Fibroblast of skin of abdomen (primary cell): ENCODE measurements at places on chromosomes 7 and 10.

GRCh38 chr7:69816501-69816900 is 218.2 kb downstream of the AUTS2 start:
- no peak for DNase-seq

GRCh38 chr10:30531751-30532530 is 97.6 kb downstream of the LYZL2 start:
- DNase-seq, result no peak

DNA sequence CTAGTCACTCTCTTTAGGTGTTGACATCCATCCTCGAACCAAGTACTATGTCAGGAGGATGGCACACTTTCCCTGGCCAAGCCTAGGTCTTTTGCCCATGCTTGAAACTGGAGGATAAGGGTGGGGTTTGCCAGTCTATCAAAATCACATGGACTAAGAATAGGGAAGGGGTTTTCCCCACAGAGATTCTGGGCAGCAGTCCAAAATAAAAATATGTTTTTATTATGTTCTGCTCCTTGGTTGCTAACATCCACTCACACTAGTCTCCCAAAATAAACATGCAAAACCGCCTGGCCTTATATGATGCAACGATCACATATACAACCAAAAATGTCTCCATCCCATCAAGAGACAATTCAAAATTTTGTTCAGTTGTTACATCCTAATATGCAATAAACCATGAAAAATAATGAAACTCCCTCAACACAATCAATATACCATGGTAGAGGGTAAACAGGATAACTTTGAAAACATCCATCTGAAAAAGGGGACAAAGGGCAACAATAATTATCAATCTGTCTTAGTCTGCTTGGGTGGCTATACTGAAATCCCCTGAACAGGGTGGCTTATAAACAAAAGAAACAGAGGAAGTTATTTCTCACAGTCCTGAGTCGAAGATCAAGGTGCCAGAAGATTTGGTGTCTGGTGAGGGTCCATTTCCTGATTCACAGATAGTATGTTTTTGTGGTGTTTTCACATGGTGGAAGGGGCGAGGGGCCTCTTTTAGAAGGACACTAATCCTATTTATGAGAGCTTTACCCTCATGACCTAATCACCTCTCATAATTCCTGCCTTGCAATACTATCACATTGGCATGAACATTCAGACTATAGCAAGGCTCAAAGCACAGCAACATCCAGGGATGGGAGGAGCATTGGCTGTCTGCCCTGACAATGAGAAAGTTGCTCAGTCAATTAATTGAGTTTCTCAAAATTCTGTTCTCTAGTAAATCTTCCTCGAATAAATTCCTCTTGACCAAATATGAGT is 159.3 kb downstream of the ETV1 start:
- peak; percentile 68 for DNase-seq

DNA sequence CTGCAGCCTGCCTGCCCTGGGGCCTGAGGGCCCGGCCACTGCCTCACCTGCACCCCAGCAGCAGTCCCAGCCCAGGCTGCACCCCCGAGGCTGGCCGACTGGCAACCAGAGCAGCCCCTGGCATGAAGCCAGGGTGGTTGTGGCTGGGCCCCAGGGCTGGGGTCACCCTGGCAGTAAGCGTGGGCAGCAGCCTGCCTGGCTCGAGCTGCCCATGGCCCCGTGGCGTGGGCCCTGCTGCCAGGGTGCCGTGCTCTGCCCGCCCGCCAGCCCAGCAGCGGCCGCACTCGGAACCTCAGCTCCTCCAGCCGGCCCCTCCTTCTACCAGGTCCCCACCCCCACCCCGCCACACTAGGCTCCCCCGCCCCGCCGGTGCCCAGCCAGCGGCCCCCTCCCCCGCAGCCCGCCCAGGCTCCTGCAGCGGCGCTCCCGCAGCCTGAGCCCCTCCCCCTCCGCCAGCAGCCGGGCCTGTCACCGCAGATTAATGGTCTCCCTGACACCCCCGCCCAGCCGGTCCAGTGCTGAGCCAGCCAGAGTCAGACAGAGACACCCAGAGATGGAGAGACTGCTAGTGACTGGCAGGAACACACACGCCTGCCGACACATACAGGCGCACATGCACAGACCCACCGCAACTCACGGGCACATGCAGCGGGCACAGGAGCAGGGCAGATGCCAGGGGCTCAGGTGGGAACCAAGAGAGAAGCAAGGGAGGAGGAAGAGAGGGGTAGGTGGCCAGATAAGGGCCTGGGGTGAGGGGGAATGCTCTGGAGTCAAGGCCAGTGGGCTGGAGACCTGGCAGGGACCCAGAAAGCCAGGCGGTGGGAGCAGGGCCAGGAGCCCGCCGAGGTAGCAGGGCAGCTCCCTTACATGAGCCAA is 22.4 kb downstream of the KCNH2 start:
- no peak for DNase-seq

- no peak for DNase-seq
Measured at GRCh38 chr7:102453319-102453718, 11.3 kb downstream of the ALKBH4 start.

- peak; percentile 46 for DNase-seq
Measured at GRCh38 chr10:30583778-30584415, 45.7 kb downstream of the LYZL2 start.

DNA sequence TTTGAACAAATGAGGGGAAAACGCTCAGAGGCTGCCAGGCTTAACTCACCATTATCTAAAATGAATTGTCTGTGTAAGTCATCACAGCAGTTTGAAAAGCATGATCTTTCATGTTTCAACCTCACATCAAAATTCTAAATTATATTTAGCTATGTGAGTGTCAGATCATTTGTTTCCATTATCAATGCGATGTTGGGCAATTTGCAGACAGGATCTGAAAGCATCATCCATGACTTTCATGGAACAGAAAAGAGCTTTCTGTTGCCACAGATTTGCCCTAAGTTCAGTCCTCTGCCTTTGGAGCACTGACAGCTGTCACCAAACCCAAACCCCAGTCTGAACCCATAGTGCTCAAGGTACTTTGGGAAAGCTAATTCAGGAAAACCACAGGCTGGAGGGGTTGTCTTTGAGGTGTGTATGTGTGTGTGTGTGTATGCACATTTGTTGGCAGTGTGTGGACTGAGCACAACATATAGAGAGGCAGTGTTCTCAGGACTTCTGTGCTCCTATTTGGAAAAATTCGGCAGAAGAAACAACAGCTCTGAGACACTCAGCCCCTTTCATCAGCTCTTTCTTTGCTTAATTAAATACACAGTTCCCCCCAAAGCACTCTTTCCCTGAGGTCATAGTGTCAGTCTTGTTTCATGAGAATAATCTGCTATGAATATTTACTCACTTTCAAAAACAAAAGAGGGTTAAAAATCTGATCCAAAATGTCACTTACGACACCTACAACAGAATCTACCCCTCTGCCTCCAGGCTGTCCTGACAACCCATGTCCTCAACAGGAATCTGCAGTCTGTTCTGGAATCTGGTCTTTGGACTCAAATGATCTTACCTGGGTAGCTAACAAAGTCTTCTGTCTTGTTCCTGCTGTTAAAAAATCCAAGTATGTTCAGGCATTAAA is 188.5 kb upstream of the KLF14 start:
- DNase-seq, result no peak
